Ureter (tissue), 1 donor: ENCODE measurements at places on chromosomes 5 and 9.
A peak's percentile ranks its signal among the peaks of the same experiment; 100 is the strongest.

GRCh38 chr9:72984226-72984947, 31.5 kb upstream of the ALDH1A1 start:
- no peak for DNase-seq

GRCh38 chr5:38672059-38672788, 115.8 kb upstream of the LIFR start:
- no peak for DNase-seq

GRCh38 chr9:132232522-132232921, 70.7 kb downstream of the NTNG2 start:
- DNase-seq: no peak

DNA sequence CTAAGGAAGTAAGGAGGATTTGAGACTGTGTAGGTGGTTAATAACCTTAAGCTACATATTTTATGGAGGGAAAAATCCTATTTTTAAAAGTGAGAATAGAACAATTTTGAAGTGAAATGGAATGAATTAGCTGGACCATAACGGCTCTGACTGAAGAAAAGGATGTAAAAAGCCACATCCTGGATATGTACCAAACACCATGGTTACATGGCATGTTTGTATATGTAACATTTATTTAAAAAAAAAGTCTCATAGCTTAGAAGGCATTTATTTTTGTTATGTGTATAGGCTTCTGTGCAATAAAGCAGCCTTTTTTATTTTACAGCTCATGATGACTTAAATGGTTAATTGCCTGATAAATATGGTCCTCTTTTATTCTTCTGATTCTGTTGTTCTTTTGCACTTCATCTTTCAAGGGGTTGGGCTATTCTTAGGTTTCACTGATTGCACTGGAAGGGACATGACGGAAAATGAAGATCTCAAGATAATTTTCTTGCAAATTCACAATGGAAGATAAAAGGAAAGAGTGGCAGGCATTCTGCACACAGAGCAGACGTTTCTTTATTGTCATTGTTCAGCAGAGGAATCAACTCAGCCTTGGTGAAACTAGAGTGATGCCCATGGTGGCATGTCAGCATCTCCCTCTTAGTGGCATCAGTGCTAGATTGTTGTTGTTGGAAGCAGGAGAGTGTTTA, 63.1 kb downstream of the DOCK8 start:
- no peak for DNase-seq

DNA sequence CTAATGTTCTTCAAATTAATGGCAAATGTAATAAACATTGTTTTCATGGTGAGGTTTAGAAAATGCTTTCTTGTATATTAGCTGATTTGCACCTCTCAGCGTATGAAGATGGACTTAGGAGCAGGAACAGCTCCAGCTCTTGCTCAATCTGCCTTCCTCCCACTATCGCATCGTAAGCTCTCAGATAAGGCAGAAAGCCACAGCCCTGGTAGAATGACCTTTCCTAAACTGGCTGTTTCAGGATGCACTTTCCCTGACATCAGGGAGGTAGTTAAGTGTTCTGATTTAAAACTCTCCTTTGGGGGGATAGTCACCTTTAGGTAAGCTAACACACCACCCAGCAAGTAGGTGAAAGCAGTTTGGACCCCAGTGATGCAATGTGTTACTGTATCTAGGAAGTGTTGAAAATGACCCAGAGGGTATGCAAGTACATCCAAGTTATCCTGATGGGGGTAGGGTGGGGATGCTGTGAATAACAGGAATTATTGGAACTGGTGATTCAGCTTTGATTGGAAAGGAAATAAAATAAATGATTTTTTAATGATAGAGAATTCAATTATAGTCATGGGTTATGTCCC, 72.3 kb downstream of the LMNB1 start:
- DNase-seq: no peak

GRCh38 chr9:26574256-26574655, 318.3 kb downstream of the CAAP1 start:
- DNase-seq: no peak

- no peak for DNase-seq
These were observed 662.2 kb upstream of the CTNND2 start for GRCh38 chr5:12566441-12566840.

DNA sequence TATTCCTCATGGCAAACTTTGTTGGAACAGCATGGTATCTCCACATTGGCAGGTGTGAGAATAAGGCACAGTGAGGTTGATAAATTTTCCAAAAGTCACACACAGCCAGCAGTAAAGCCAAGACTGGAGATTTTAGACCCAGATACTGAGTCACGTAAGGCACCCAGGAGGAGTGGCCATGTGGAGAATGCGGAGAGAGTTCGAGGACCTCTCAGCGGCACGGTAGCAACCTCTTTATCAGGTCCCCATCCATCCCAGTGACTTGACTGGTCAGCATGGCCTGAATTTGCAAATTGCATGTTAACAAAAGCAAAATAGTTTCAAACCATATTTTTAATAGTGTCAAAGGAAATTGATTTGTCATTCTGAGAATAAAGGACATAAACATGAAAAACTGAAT, 183.4 kb downstream of the DOCK8 start:
- DNase-seq: no peak

- DNase-seq: no peak
These were observed 292.9 kb upstream of the PUM3 start for GRCh38 chr9:3136686-3137346.

DNA sequence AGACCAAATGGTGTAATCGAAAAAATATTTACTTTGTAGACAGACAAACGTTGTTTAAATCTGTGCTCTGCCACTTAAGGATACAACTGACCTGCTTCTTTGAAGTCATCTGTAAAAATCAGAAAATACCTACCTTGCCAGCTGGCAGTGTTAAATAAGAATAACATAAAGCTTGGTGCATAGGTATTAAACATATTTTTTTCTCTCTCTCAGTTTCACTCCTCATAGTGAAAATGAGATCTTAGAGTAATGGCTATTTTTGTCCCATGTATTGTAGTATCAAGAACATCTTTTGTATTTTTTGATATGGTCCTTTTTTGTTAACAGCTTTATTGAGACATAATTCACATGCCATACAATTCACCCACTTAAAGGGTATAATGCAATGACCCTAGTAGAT, 17.9 kb upstream of the RANBP17 start:
- DNase-seq: no peak

- no peak for DNase-seq
These were observed 74.7 kb upstream of the UNC5A start for GRCh38 chr5:176735383-176736265.

DNA sequence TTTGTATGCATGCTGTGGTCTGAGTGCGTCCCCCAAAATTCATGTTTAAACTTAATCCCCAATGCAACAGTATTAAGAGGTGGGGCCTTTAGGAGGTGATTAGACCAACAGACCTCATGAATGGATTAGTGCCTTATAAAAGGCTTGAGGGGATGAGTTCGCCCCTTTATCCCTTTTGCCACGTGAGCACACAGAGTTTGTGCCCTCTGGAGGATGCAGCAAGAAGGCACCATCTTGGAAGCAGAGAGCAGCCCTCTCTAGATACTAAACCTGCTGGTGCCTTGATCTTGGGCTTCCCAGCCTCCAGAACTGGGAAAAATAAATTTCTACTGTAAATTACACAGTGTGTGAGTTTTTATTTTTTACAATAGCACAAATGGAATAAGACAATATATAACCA, 177.1 kb upstream of the SPRY4 start:
- DNase-seq: no peak

DNA sequence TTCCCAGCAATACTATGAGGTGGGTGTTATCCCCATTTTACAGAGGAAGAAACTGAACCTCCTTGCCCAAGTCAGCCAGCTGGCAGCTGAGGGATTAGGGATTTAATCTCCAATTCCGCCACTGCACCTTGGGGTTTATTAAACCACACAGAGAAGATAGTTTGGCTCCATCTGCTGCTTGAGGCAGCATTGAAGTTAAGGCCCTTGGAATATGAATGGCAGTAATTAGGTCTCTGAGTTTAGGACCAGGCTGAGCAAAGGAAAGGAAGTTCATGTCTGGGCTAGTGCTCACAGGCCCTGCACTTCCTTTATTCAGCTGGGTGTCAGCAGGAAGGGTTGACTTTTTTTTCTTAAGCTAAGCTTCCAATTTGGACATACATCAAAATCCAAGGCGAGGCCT, 86.9 kb upstream of the GDNF start:
- DNase-seq: no peak

- no peak for DNase-seq
These were observed 99.6 kb downstream of the SLCO4C1 start for GRCh38 chr5:102196481-102196880.

DNA sequence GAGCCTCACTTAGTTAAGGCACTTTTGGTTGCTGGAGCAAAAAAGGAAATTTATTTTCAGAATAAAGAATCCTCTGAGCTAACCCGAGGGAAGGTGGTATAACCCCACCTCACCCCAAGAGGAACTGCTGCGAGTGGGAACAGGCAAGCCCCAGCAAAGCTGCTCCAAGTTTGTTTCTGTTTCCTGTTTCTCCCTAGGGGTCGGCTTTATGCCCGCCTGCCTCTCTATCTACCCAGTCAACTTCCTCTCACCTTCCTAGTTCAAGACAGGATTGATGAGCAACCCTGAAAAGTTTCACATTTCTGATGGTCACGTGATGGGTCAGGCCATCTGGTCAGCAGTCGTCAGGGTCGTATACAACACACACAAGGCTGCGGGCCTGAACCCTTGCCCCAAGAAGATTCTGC, 31.1 kb downstream of the TRIO start:
- DNase-seq: no peak

GRCh38 chr9:8332331-8332650, 532.7 kb upstream of the DMAC1 start:
- DNase-seq: no peak

DNA sequence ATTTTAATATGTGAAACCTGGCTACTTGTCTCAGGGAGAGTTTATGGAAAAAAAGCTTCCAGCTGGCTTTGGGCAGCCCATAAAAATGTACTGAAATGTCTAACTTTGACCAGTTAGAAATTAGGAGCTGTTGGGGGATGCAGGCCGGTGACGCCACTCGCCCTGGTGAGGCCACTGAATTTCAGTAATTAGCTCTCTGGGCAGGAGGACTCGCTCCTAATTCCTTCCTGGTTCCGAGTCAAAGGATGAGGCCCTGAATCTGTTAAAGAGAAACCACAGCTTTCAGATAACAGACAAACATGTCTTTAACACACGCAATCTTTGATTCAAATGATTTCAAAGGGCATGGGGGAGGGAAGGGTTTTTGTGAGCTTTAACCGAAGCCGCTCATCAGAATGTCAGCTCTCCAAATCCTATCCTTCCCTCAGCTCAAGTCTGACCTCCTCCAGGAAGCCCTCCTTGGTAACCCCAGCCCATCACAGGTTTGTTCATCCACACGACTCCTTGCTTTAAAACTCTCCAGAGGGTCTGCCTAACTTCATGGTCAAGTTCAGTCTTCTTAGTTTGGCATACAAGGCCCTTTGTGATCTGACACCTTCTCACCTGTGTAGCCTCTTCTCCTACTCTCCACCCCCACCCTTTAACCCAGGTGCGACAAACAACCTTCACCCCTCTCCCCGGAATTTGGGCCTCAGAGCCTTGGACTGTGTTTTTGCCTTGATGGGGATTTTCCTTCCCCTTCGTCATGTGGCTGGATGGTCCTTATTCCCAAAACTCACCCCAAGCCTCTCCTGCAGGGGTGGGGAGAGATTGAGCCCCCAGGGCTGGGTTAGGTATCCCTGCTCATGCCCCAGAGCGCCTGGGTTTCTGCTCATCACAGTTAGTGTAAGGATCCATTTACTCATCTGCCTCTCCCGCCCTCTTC, 13.6 kb upstream of the PHF19 start:
- peak; percentile 60 for DNase-seq

- DNase-seq: no peak
These were observed 291.6 kb downstream of the TLE1 start for GRCh38 chr9:81397481-81398381.

GRCh38 chr9:33092634-33093033, 16.2 kb upstream of the SMU1 start:
- DNase-seq: no peak

- DNase-seq: no peak
These were observed 40.7 kb downstream of the F2RL2 start for GRCh38 chr5:76582230-76583162.

DNA sequence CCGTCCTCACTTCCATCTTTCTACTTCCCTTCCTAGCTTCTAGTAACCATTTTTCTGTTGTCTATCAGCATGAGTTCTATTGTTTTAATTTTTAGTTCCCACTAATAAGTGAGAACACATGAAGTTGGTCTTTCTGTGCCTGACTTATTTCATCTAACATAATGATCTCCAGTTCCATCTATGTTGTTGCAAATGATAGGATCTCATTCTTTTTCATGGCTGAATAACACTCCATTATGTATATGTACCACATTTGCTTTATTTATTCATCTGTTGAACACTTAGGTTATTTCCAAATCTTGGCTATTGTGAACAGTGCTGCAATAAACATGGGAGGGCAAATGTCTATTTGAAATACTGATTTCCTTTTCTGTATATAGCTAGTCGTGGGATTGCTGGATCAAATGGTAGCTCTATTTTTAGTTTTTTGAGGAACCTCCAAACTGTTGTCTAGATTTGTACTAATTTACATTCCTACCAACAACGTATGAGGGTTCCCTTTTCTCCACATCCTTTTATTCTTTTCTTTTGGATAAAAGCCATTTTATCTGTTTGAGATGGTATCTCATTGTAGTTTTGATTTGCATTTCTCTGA, 50.3 kb downstream of the NSD1 start:
- no peak for DNase-seq

DNA sequence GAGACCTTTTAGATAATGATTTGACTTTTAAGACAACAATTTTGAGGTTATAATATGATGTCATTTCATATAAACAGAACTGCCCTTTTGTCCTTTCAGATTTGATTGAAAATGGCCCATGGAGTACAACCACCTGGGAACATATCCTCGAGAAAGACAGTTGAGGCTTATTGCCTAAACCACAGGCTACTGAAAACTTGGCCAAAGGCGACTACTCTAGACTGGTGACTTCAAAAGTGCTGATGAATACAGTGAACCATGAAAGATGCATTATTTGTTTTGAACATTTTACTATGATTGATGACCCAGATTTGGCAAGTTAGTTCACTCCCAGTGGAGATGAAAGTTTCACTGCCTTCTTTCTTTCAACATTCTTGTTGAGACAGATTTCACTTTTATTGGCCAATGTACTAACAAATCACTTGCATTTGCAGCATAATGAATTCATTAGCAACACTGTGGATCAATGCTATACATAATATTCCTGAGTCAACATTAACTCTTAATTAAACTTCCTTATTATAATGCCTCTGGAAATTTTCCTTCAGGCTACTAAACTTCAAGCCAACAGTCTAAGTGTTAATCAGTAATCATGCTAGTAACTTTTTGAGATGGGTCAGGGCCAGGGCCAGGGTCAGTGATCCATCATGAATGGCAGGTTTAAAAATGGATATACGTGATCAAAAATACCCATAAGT, 480.3 kb downstream of the RAB3C start:
- DNase-seq: no peak

DNA sequence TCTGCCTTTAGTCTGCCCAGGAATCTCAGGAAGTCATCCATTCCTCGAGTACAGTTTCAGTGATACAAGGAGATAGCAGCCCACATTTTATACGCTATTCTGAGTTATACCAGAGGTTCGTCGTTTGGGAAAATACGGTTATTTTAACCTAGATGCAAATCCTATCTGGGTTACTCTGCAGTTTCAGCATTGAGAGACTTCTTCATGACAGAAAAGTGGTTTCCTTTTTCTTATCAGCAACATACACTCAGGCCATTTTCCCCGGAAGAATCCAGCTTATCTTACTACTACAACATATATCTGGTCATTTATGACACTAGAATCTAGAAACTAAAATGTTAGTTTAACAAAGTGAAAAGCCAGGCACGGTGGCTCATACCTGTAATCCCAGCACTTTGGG, 83.4 kb upstream of the IQGAP2 start:
- DNase-seq: no peak
